ENCODE measurements at places on chromosomes 16 and 17. TPM values are rescaled to one million over a fixed set of nuclear protein-coding genes. Genes with fewer than 3 reads are reported as not detected.

The SLC22A31 gene
- not detected for total RNA-seq

The KRT34 gene
- not detected for total RNA-seq

The PERCC1 gene
- total RNA-seq = not detected

The MRPS34 gene
- 170 TPM for total RNA-seq

The KRTAP16-1 gene
- total RNA-seq = not detected

The TBC1D26 gene
- not detected for total RNA-seq

The LLGL1 gene
- total RNA-seq = 25.3 TPM

The LLGL2 gene
- total RNA-seq = 41.8 TPM

The MYL4 gene
- not detected for total RNA-seq

The PAGR1 gene
- 54.3 TPM for total RNA-seq

The DOK4 gene
- 40.2 TPM for total RNA-seq

The TNFSF12 gene
- total RNA-seq = 88.6 TPM

The UMOD gene
- not detected for total RNA-seq

The GABARAP gene
- total RNA-seq = 422 TPM

The CDH8 gene
- not detected for total RNA-seq

The CTCF gene
- 38.6 TPM for total RNA-seq

The HERPUD1 gene
- total RNA-seq = 108 TPM

The CYB5D1 gene
- total RNA-seq = 0.21 TPM

The YPEL3 gene
- total RNA-seq = 98.6 TPM

The HS3ST2 gene
- 9.0 TPM for total RNA-seq

The PLA2G10 gene
- total RNA-seq = not detected

The CA10 gene
- not detected for total RNA-seq

The LCMT1 gene
- total RNA-seq = 2.6 TPM

The HOXB8 gene
- not detected for total RNA-seq

The WNT9B gene
- 5.6 TPM for total RNA-seq

The SALL1 gene
- not detected for total RNA-seq

The DHX58 gene
- 1.7 TPM for total RNA-seq

The NT5M gene
- 4.6 TPM for total RNA-seq

The SGCA gene
- 78.5 TPM for total RNA-seq
